ENCODE measurements at places on chromosomes 6 and 20.
A peak's percentile ranks its signal among the peaks of the same experiment; 100 is the strongest.

DNA sequence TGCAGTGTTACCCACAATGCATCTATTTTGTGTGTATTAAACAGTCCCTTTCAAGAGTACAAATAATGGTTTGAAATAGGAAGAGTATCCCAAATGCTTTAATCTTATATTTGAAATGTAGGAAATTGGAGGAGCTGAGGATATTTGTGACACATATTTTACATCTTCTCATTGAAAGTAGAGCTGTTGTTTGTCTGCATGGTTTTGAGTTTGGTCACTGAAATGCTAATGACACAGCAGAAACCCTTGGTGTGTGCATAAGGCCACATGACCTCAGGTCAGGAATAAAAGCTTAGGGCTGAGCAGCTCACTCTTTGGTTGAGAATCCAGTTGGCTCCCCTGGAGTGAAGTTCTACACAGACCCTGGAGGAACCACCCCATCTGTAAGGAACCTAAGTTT lies 49.8 kb downstream of the TPD52L1 start:
- peak; percentile 61 for DNase-seq

DNA sequence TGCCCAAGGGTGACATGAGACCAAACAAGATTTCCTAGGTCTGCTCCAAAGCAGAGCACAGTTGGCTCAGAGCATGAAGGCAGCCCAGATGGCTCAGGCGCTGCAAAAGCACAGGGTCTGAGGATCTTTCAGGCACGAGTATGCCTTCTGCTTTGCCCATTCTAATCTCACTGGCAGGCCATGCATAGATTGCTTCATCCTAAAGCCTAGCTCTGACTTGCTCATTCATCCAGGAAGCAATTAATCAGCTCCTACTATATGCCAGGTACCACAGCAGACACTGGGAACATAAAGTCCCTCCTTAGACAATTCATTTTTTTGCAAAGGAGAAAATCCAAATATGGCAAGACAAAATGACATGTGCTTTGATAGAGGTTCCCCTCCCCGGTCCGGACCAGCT lies 31.2 kb downstream of the GPLD1 start:
- DNase-seq, result no peak

DNA sequence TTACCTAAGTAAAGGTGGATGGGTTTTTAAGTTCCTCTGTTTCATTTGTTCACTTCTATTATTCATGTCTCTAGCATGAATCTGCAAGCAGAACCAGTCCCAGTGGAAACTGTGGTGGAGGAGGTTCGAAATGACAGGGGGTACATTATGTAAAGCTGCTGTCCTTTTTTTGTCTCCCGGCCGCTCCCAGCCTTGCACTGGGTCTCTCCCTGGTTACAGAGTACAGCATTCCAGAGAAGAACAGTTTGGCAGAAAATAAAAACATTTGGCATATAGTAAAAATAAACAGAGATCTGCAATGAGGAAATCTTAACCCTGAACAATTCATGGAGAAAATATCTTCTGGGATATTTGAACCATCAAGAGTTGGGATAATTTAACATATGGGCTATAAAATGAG lies 34.6 kb upstream of the TAGAP start:
- DNase-seq, result peak; percentile 16

DNA sequence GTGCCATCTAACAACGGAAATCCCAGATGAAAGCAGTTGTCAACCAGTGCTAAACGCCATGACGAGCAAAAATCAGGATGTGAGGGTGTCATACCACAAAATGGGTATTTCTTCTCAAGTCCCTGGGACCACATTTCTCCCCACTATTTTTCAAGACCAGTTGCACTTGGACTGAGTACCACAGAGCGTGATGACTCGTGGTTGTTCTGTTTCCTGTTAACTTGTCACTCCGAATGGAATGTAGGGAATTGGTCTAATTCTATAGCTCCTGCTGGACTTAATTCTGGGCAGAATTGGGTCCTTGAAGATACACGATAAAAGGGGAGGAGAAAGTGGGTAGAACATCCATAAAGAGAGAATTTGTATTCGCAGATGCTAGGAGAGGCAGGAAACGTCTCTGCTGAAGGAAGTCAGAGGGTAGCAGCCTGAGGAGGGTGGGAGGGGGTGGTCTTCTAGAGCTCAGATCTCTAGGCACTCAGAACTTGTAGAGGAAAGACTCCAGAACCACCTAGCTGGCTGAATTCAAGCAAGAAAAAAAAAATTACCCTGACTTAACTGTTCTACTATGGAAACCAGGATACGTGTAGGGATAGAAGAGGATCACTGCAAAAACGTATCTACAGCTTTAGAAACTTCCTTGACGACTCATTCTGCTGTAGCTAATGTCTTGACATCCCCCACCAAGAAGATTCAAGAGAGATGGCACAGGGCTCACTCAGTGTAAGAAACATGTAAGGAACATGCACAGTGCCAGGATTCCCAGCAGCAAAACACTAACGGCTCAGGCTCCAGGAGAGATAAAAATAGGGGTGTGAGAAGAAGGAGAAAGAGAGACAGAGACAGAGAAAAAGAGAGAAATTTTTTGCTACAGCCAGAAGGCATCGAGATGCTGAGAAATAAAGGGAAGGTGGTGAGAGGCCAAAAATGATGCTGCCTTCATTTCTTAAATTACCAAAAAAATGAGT lies 494.7 kb downstream of the CD83 start:
- peak; percentile 76 for DNase-seq

GRCh38 chr6:166277018-166277417 lies 31.2 kb downstream of the PRR18 start:
- DNase-seq, result no peak

DNA sequence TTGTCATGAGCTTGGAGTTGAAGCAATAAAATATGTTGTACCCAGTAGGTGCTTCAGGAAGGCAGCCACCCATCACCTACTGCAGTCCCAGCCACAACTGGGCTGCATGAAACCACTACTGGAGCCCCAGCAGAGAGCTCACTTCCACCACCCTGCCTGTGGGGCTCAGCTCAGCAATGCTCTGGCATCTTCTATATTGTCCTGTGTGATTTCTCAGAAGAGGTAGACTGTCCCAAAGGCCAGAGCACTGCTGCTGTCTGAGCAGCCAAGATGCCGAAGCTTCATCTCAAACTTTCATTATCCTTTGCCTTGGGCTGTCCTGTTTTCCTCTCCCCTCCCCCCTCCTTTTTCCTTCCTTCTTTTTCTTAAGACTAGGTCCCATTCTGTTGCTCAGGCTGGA lies 126.9 kb downstream of the DHX35 start:
- no peak for DNase-seq

DNA sequence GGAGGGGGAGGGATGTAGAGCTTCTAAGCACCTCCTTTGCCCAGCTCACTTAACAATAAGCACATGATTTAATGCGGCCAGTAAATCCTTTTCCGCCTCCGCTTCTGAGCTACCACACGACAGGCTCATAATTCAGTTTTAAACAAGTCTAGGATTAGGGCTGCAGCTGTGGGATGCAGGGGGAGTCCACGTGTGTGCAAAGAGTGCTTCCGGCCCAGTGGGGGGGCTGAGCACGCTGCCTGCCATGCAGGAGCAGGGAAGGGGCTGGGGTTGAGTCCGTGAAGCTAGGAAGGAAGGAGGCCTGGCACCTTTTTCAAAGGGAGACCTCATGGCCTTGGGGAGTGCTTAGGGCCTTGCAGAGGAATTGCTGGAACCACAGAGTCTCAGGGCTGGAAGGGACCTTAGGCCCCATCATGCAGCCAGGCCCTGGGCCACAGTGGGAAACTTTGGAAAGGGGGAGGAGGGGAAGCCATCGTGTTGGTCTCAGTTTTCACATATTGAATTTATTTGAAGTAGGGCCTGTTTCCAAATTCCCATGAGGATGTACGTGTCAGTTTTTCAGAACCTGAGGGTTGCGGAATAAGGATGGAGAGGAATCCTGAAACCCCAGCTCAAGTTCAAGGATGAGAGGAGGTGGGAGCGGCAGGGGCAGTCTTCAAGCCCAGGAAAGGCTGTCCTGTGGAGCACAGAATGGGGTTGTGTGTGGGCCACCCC lies 96.1 kb downstream of the VEGFA start:
- no peak for DNase-seq

GRCh38 chr20:47789081-47789763 lies 3.9 kb upstream of the SULF2 start:
- no peak for DNase-seq

GRCh38 chr6:164148788-164149187 lies 734.3 kb downstream of the QKI start:
- DNase-seq, result peak; percentile 28

DNA sequence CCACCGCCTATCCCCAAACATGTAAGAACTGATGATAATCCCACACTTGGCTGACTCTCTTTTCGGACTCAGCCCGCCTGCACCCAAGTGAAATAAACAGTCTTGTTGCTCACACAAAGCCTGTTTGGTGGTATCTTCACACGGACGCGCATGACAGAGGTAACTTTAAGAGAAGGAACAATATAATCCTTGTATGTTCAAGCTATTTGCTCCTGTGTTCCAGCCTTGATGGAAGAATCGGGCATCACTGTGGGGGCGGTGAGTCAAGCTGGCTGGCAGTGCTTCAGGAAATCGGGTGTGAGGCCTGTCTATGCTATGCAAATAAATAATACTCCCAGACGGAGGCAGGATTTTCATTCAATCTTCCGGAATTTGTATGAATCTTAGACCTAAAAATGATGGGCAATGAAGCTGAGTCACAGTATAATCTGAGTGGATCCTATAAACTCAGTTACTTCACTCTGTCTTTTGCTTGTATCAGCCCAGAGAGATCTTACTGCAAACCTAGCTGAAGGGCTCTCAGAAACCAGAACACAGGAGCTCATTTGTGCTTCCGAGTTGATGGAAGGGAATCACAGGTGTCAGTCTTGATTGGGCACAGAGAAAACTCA lies 45.2 kb upstream of the NT5E start:
- DNase-seq, result peak; percentile 99

DNA sequence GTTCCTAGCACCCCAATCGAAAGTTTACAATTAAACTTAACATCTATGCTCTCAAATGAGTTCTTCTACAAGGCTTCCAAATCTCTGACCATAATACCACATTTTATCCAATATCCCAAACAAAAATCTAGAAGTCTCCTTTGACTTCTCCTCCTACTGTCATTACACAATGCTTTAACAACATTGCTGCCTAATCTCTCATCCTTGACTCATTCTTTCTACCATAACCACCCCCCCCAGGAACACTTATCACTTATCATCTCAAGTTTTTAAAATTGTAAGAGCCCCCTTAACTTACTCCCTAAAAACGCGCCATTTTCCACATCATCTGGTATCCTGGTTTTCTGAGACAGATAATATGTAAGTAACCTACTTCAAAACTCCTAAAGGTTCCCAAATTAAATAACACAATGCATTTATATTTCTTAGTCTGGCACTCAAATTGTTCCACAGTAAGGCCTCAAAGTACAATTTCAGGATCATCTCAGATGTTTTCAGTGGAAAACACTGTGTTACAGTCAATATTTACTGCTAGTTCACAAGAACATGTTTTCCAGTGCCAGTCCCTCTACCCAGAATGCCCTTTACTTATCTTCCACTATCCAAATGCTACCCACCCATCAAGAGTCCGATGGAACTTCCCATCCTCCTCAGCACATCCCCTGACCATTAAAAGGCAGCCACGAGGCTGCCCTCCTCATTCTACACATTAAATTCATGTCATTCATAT lies 308.2 kb upstream of the THEMIS start:
- peak; percentile 64 for DNase-seq

DNA sequence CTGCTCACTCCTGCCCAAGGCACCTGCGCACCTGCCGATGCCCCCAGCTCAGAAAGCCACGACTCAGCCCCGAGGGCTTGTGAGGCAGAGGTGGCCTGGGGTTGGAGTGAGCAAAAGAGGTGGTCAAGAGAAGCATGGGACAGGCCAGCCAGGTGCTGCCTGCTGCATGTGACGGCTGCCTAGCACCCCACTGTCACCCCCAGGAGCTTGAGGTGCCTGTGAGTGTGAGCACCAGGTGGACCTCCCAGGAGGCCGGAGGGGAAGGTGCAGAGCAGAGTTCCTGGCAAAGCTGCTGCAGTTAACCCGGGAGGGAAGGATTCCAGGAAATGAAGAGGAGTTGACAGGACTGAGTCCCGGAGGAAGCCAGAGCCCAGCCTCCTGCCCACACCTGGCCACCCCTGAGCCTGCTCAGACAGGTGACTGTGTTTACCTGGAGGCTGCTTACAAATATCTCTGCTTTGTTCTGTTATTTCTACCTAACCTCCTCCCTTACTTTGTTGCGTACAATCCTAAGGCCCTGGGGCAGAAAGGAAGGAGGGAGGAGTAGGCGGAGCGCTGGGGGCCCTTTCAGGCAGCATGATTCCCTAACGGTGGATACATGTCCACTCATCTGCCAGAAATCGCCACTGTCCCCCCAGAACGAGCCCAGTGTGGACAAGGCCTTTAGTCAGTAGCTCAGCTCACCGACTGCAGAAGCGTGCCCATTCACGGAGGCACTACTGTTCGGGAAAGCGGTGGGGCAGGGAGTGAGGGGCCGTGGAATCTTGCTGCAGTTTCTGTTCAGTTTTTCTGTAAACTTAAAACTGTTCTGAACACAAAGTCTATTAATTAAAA lies 87.5 kb upstream of the MPC1 start:
- DNase-seq, result no peak

Measured in fibroblast of skin of back (primary cell).